ENCODE measurements at places on chromosomes 6 and 20. TPM values are rescaled to one million over a fixed set of nuclear protein-coding genes. Genes with fewer than 3 reads are reported as not detected.

SLC22A7 gene
- total RNA-seq, result 0.25 TPM

PTK6 gene
- not detected for total RNA-seq

TTBK1 gene
- 15.0 TPM for total RNA-seq

ARMH2 gene
- total RNA-seq, result not detected

BIRC7 gene
- total RNA-seq, result not detected

TNNC2 gene
- total RNA-seq, result 0.25 TPM

SLC22A23 gene
- total RNA-seq, result 30.2 TPM

LAMP5 gene
- total RNA-seq, result 5.2 TPM

PRPH2 gene
- 3.4 TPM for total RNA-seq

CAGE1 gene
- total RNA-seq, result not detected

ACOT13 gene
- 2.7 TPM for total RNA-seq

ELOVL4 gene
- total RNA-seq, result 30.0 TPM

RRAGD gene
- 60.2 TPM for total RNA-seq

FABP7 gene
- total RNA-seq, result 630 TPM

ADGRB3 gene
- 110 TPM for total RNA-seq

BHLHE23 gene
- 0.25 TPM for total RNA-seq

MLN gene
- total RNA-seq, result not detected

CSE1L gene
- total RNA-seq, result 129 TPM

ZNF391 gene
- 2.5 TPM for total RNA-seq

OR2H1 gene
- total RNA-seq, result not detected

BMP7 gene
- 9.6 TPM for total RNA-seq

TUBB2B gene
- 2,668 TPM for total RNA-seq

BNIP5 gene
- total RNA-seq, result 0.25 TPM

OSTM1 gene
- 22.1 TPM for total RNA-seq

OR2J3 gene
- total RNA-seq, result not detected

CPXM1 gene
- 10.1 TPM for total RNA-seq

KCNK17 gene
- total RNA-seq, result not detected

DAAM2 gene
- total RNA-seq, result 10.1 TPM

KHDC1L gene
- total RNA-seq, result 0.49 TPM

ADIG gene
- not detected for total RNA-seq

PACSIN1 gene
- total RNA-seq, result 2.7 TPM

PTCHD4 gene
- total RNA-seq, result 19.2 TPM

ANGPT4 gene
- total RNA-seq, result not detected

SSTR4 gene
- not detected for total RNA-seq

TMEM244 gene
- 1.2 TPM for total RNA-seq

RBBP8NL gene
- total RNA-seq, result not detected

NFATC2 gene
- 0.49 TPM for total RNA-seq

SNAI1 gene
- total RNA-seq, result not detected

KIAA0408 gene
- total RNA-seq, result 114 TPM

SASH1 gene
- total RNA-seq, result 19.4 TPM

SYNCRIP gene
- 85.3 TPM for total RNA-seq

USP49 gene
- total RNA-seq, result 14.5 TPM

TFAP2C gene
- total RNA-seq, result 3.9 TPM

NKX2-4 gene
- not detected for total RNA-seq

TREM2 gene
- total RNA-seq, result 3.0 TPM

RALGAPB gene
- 43.5 TPM for total RNA-seq

C6orf58 gene
- 0.25 TPM for total RNA-seq

MATN4 gene
- not detected for total RNA-seq
